ENCODE measurements at places on chromosomes 1 and 21.

DNA sequence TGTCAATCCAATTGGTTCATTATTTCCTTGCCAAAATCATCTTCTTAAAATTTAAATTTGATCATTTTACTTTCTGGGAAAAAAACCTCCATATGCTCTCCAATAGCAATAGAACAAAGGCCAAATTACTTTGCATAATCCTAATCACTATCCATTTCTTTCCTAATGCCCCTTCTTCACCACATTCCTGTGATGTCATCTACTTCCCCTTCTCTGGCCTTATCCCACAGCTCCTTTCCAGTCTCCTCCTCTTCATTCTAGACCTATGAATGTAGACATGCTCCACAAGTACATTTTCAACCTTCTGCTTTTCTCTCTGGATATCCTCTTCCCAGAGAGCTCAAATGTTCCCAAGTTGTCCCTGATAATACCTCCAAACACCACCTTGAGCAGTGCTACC is 216.6 kb downstream of the MRPL39 start:
- DNase-seq = no peak

DNA sequence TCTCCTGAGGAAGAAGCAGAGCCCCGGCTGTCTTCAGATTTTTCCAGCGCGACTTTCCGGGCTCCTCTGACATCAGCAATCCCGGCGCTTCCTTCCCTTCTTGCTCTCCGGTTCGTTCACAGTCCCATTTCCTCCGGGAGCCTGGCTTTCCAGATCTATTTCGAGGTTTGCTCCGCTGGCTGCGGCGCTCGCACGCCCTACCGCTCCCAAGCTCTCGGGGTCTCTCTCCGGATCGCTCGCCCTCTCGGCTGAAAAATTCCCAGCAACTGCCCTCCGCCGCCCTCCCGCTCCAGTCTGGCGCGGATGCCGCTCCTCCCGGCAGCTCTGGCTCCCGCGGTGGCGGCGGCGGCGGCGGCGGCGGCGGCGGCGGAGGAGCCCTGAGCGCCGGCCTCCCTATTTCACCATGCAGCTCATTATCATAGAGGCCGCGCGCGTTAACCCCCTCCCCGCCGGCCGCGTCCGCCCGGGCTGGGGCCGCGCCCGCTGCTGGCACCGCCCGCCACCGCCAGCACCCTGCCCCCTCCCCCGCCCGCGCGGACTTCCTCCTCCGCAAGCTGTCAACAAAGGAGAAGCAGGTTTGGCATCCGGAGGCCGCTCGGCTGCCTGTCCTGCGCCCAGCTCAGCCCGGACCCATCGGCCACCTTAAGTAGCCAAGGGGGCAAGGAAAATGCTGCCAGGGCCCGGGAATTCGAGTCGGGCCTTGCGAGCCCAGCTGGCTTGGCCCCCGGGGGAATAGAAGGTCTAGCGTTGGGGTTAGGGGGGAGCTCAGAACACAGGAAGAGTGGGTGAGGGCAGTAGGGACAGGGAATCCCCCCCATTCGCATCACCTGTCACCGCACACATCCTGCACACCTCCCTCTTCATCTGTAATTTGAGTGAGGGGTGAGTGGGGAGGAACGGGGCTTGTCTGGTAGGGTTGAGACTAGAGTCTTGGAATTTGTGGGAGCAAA is at the start of gene PLXNA2:
PLXNA2 (minus strand) TSS at position 418 of the 950 bp plus-strand sequence. CDS start 26,462 bp downstream, outside the sequence.
- peak; percentile 75 for DNase-seq

DNA sequence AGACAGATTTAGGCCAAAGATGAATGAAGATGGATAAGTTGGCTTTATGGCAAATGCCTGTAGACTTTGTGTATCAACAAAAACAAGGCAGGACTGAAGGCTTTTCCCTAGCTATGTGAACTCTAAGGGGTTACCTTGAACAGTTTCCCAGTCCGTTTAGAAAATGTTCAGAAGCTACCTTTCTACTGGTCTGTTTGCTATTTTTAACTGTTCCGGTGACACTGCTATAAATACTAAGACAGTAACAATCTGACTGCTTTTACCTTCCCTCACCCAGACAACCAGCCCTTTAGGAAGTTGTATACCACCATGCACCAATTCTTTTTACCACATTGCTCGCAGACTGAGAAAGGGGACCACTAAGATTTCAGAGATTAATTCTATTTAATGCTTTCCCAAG is 102.2 kb downstream of the PHTF1 start:
- DNase-seq = no peak

GRCh38 chr1:203464226-203464625 is 11.4 kb upstream of the PRELP start:
- no peak for DNase-seq

- DNase-seq = no peak
These were observed 485.7 kb downstream of the NUF2 start for GRCh38 chr1:163807331-163808049.

- no peak for DNase-seq
These were observed 681.7 kb upstream of the ADAMTS5 start for GRCh38 chr21:27648560-27648959.

DNA sequence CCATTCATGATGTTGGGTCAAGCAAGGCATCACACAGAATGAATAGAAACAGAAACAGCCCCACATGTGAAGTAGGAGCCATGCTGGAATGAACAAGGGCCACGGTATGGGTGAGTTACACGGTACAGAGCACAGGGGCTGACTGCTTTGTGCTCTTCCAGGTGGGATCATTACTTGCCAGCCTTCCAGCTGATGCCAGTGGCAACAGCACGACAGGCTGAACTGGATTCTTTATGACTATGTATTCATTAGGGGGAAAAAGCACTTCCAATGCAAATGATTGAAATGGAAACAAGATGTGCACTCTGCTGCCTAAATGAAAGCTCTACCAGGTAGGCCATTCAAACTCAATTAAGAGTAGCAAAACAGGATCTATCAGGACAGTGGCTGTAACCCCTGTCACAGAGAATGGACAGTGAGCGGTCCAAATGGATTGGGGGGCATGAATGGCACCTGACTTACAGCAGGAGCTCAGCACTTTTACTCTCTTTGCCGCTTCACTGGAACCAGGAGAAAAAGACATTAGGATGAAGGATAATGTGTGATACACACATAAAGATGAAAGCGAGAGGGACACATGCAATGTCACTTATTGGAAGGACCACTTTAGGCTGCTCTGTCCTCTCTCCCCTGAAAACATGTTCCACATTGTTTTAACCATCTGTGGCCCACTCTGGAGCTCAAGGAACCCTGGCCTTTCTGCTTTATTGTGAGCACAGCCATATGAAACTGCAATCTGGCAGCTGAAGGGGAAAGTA is 23.4 kb upstream of the IRF2BP2 start:
- no peak for DNase-seq

- no peak for DNase-seq
These were observed 70.6 kb downstream of the SNRPE start for GRCh38 chr1:203931953-203932352.

DNA sequence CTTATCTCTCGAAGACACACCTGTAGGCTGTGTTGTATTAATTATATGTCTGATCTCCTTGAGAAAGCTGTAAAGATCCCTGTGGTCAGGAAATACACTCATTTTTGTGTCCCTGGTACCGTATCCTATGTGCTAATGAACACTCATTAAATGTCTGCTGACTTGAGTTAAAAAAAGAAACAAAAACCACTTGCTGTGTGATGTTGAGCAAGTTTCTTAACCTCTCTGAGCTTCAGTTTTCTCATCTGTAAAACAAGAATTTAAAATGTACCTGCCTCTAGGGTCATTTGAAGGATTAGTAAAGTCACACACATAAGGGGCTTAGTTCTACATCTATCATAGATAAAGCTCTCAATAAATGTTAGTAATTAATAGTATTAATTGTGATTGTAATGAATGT is 91.3 kb downstream of the VWA5B1 start:
- no peak for DNase-seq

DNA sequence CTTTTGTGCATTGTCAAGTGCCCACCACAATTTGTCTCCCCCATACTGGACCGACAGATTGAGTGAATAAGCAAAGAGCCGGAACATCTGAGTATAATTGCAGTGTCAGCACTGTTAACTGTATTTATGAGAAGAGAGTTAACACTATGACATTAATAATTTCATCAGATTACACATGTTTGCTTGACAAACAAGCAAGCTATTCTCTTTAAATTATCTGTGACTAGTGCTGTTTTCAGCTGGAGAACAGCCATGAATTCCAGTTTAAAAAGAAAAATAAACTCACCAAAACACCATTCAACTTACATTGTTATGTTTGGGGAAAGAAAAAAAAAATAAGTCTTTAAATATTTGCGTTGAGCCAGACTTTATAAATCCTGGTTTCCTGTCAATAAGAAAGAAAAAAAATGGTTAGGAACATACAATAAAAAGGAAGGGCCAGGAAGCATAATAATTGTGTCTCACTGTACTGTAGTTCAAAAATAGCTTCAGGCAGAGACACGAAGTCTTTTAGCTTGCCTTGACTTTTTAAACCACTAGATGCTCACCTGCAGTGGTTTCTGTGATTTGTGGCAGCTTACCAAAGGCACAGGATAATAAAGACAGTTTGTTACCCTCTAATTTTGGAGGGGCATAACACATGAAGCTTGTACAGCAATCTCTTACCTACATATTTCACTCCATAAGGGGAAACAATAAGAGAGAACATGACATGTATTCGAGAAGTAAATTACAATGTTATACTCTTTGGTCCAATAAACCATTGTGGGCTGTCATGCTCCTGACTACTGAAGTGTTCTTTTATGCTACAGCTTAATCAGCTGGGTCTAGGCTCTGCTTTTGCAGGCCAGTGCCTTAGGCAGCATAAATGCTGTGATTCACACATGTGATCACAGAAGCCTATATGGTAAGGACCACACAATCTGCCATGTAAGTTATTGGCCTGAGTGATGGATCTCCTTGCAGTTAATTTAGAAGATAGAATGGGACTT is 302.0 kb upstream of the ADGRL2 start:
- no peak for DNase-seq

GRCh38 chr1:14598007-14598497 is 433 bp upstream of the KAZN start:
- no peak for DNase-seq

- no peak for DNase-seq
These were observed 16.8 kb upstream of the FAM131C start for GRCh38 chr1:16090076-16090826.

DNA sequence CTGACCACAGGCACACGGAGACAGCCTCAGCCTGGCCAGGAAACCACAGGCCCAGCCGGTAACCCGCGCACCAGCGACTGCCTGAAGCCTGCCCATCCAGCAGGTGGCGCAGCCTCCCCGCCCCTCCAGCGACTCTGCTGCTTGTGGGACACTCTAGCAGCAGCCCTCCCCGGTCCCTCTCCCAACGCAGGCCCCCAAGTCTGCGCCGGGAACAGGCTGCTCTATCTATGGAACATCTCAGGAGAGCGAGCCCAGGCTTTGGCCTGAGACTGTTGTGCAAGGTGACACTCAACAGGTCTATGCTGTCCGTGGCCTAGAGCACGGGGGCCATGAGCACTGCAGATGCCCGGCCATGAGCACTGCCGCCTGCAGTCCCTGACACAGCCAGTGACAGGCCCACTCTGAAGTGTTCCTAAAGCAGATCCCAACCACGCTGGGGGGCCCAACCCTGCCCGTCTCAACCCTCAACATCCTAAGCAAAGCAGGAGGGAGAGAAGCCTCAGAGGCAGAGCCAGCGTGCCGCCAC is 28.4 kb downstream of the WDR4 start:
- no peak for DNase-seq

DNA sequence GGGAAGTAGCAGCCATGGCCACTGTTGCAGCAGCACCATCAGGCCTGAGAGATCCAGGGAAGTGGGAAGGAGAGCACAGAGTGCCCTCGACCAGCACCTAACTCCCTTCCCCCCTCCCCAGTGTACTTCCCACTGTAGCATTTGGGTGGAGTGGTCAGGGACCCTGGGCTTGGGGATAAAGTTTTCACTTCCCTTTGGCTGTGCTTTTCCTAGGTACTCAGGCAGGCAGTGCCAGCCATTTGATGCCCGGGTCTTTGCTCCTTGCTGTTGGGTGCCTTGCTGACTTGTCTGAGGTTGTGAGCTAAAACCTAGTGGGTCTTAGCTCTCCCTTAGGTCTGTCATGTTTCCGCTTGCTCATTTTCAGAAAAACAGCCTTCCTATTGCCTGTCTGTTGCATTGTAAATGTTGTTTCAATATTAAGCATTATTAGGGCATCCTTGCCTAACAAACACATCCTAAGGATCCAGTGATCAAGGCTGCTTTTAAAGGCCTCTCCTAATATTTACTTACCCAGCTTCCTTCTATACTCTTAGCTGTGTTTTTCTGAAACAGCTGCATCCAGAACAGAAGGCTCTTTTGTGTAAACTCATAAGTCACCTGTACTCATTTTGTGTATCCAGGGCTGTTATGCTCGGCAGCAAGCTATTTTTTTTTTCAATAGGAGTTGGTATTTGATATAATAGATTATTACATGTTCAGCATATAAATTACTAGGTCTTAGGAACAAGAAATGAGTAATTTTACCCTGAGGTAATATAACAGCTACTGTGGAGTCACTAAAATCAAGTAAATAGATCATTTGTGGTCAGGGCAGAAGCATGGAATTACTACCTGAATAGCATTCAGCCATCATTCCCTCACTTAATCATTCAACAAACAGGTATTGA is 418.6 kb upstream of the PROX1 start:
- no peak for DNase-seq

GRCh38 chr1:7432900-7433380 is 338.2 kb upstream of the VAMP3 start:
- no peak for DNase-seq

GRCh38 chr1:195965475-195965874 is 642.8 kb downstream of the KCNT2 start:
- no peak for DNase-seq

DNA sequence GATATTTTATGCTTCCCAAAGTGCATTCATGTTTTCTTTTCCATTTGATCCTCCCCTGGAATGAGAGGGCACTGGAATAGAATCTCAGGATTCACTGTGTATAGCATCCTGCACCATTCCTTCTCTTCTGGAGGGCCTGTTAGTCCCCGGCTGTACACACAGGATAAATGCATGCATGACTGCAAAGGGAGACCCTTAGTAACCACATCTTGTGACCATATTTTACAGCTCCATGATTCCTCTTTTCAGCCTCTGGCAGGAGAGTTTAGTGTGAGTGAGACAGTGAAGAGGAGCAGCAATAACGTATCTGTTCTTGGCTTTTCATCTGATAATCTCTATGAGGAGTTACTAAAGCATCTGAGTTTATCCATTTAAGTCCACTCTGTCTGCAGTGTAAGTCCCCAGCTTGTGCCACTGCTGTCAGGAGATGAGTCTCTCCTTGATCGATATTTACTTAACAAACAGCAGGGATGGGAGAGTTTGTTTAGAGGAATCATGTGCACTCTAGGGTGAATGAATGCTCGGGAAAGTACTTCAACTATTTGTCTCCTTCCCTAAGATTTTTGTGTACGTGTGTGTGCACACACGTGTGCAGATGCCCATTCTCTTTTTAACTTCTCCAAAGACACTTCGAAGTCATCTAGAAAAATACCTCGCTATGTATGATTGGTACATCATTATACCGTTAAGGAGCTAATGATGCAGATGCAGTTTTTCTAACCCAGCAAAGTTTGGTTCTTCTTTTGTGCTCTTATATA is 41.1 kb downstream of the PROX1 start:
- no peak for DNase-seq

- peak; percentile 86 for DNase-seq
These were observed 338 bp upstream of the TOR1AIP1 start for GRCh38 chr1:179881642-179882252.

GRCh38 chr1:44821240-44821715 is 13.0 kb downstream of the BTBD19 start:
- DNase-seq = no peak

GRCh38 chr1:60864722-60865121 is 217.6 kb upstream of the NFIA start:
- no peak for DNase-seq

GRCh38 chr1:204162494-204163074 is 3.6 kb downstream of the REN start:
- peak; percentile 30 for DNase-seq

- peak; percentile 53 for DNase-seq
These were observed 30.7 kb downstream of the ITPKB start for GRCh38 chr1:226708342-226708780.
